ENCODE measurements at places on chromosomes 11 and 22.

- DNase-seq = peak; percentile 90
Observed at GRCh38 chr11:70399681-70400112, 1.4 kb downstream of the CTTN start.

DNA sequence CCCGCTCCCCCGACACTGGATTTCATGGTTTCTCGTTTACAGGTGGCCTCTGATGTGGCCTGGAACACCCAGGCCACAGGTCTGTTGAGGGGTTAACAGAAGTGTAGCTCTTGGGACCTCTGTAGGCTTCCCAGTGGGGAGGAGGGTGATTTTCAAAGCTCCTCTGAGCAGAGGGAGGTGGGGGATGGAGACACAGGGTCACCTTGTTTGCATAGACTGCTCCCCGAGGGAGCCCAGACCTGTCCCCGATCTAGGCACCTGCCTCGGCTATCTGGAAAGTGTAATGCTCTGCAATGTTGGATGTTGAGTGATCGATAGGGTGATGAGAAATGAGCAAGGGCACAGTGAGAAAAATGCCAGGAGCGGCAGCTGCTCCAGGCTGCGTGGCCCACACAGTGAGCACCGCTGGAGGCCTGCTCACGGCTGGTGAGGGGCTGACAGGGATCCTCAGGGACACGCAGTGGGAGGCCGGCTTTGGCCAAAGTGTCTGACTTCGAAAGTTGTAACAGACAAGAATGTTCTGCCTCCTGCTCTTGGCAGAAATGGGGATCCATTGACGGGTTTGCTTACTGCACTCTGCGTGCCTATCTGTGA, 594.1 kb downstream of the BRD1 start:
- no peak for DNase-seq

DNA sequence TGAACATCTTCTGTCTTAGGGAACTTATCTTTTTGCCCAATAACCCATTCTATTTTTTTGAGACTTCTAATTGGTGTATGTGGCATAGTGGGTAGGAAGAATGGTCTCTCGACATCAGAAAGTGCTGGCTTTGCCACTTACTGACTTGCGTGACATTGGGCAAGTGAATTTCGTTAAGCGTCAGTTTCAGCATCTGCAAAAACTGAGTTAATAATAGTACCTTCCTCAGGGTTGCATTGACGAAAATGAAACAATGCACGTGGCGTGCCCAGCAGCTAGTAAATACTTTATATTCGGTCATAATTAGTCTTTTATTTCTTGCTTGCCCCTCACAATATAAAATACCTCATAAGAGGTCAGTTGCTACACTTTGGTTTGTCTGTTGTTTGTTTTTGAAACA, 12.5 kb upstream of the GRIK4 start:
- DNase-seq = no peak

GRCh38 chr11:117875382-117876058, 938 bp downstream of the FXYD6 start:
- no peak for DNase-seq

Data from HS-5 (cell line).